Amygdala (tissue), 56 donors: ENCODE measurements at places on chromosomes 1 and 21.

DNA sequence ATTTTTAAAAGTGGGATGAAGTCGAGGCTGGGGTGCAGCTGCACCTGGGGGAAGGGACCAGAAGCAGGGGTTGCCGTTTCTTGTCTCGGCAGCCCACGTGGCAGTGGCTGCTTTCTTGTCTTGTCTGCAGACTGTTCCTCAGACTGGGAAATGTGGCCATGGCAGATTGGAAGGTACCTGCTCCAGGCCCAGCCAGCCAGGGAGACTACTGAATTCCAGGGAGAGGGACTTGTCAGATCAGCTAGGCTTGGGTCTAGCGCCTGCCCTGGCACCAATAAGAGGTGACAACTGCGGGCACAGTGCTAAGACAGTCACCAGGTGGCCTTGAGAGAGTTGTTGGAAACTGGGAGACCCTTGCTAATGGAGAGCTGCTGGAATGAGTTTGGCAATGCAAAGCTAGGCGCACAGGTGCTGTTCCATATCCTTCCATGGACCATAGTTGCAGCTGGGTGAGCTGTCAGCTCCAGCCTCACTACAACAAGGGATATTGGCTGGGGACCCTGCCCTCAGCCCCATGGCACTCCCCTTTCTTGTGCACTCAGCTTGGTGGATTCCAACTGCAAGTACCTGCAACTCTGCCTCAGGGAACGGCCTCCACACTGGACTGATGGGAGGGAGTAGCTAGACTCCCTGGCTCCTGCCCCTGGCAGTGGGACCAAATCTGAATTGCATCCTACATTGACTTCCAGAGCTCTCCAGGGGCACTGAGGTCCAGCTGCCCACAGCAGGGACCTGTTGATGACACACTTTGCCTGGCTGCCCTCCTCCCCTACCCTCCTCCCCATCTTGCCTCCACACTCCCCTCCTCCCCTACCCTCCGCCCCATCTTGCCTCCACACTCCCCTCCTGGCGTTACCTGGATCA, 9.9 kb upstream of the IL22RA1 start:
- no peak for DNase-seq

GRCh38 chr1:188669728-188670382, 1807.8 kb downstream of the BRINP3 start:
- DNase-seq, result no peak

DNA sequence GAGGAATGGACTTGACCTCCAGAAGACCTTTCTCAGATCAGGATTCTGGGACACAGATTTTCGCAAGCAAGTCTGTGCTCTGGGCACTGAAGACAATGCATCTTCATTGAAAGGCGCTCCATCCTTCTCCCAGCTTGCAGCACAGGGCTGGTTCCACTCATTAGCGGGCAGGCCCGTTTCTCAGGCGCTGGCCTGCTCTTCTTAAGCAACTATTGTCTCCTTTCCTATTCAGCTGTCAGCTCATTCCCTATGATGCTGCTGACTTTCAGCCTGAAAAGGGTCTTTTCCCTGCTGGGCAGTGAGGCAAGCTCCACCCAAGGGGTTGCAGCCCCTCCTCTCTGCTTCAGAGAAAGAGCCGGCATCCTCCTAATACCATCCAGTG, 91.9 kb upstream of the PLXNA2 start:
- no peak for DNase-seq

DNA sequence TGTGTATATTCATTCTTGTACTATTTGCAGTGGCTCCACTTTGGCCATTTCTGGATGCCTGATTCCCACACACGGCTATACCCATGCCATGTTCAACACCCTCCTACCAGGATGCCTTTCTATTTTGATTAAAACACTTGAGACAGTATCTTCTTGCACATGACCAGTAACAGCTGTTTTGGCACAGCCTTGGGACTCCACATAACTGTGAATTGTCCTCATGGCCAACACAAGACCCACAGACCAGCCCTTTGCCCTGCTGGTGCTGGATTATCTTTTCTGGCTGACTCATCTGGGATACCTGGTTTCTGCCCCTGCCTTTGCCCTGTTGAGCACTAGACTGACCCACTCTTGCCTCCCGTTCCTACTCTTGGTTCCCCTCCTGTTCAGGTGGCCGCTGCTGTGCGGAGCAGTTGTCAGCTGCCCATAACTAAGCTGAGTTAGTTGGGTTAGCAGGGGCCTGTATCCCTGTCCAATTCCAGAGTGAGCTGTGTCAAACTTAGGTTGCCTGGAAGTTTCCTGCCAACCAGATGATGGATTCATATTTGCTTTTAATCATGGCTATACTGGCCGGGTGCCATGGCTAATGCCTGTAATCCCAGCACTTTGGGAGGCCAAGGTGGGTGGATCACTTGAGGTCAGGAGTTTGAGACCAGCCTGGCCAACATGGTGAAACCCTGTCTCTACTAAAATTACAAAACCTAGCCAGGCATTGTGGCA, 10.8 kb upstream of the EYA3 start:
- DNase-seq, result no peak

DNA sequence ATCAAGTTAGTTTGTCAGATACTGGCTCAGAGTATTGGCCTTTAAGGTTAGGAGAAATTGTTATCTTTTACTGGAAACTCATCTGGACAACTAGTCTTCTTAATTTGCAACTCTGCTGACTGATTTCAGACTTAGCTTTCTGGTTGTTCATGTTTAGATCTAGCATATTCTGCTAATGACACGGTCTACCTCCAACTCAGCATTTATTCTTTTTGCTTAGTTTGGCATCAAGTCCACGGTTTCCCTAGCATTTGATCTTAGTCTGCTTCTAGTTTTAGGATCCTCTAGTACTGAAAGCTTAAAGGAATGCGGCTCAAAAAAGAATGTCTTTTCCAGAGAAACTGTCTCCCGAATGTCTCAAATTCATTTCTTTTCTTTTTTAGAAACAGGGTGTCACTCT, 75.6 kb upstream of the SLFNL1 start:
- no peak for DNase-seq

DNA sequence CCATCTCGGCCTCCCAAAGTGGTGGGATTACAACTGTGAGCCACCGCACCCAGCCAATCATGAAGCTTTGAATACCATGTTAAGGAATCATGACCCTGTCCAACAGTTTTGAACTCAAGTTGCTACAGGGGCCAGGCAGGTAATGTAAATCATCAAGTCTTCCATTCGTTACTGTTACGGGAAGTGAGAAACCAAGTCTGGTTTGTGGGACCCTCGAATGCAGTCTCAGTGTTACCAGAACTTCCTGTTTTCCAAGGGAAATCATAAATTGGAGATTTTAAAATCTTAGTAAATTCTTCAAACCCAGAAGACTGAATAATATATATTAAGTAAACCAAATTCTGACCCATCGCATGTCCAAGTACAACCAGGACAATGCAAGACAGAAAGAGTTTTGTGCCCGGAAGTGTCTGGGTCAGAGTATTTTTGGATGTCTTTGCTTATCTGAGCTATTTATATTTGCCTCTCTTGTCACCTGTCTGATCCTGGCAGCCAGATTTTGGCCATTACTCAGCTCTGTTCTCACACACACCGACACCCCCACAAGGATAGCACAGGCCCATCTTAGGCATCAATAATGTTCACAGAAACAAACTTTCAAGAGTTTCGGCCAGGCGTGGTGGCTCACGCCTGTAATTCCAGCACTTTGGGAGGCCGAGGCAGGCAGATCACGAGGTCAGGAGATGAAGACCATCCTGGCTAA, 8.8 kb downstream of the ATP5IF1 start:
- DNase-seq, result no peak

DNA sequence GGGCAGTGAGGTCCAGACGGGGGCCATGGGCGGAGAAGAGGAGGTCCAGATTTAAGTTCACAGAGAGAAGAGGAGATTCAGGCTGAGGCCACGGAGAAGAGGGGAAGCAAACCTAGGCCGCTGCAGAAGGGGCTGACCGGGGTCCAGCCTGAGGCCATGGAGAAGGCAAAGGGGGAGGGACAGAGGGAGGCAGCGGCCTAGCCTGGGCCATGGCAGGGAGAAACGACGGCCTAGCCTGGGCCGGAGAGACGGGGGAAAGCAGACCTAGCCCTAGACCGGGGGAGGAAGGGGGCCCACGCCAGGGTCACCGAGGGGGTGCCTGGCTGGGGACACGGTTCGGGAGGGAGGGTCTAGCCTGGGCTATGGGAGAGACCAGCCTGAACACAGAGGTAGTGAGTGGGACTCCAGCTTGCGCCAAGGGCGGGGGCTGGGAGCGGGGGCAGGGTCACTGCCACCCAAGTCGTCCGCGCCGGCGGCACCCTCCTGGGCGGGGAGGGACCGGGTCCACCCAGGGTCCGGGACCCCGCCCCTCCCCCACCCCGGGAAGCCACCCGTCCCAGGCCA, 459 bp downstream of the CAPZB start:
- no peak for DNase-seq

- DNase-seq, result no peak
Measured at GRCh38 chr1:58982259-58982998, 198.6 kb upstream of the JUN start.

GRCh38 chr1:9894115-9894514, 16.0 kb downstream of the CTNNBIP1 start:
- no peak for DNase-seq

DNA sequence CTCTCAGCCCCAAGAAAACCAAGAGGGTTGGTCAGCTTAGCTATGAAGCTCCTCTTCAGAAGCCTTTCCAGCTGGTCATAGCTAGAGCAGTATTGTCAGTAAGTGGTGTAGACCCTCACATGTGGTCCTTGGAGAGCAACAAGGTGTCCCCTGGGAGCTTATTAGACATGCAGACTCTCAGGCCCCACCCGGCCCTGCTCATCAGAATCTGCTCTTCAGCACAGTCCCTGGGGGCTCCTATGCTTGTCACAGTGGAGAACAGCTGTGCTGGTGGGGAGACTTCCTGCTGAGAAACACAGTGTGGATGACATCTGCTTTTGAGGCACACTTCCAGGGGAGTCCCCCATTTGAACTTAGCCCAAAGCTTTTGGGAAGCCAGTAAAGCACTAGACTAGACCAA, 21.9 kb upstream of the NEK2 start:
- no peak for DNase-seq

- no peak for DNase-seq
Measured at GRCh38 chr1:201537028-201537427, 1.9 kb upstream of the NAV1 start.

DNA sequence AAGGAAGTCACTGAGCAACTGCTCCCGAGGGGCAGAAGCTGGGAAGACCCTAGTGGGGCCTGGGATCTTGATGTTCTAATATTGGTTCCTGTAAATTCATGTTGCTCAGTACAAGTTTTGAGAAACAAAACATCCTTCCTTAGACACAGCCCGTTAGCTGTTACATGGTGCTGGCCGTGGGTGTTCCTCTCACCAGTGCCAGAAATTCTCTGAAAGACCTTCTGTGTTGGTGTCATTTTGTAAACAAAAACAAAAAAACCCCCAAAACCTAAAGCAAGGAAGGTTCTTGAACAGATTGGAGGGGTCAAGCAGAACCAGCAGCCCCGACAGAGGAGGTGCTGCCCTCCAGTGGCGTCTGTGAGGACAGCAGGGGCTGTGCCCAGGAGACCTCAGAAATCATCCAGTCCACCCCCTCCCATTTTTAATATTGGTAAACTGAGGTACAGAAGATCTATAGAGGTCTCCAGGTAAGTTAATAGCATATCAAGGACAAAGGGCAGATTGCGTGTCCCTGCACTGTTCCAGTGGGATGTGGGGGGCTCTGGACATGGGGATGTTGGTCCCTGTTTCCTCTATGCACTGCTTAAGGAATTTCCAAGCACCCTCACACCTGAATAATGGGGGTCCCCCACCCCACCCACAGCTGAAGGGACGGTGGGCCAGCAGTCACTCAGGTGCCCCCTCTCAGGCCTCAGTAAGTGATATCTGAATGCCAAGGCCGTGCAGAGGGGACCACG, 38.2 kb downstream of the SLC2A7 start:
- DNase-seq, result peak; percentile 63

- no peak for DNase-seq
Measured at GRCh38 chr1:157139052-157139715, 989 bp upstream of the ETV3 start.

DNA sequence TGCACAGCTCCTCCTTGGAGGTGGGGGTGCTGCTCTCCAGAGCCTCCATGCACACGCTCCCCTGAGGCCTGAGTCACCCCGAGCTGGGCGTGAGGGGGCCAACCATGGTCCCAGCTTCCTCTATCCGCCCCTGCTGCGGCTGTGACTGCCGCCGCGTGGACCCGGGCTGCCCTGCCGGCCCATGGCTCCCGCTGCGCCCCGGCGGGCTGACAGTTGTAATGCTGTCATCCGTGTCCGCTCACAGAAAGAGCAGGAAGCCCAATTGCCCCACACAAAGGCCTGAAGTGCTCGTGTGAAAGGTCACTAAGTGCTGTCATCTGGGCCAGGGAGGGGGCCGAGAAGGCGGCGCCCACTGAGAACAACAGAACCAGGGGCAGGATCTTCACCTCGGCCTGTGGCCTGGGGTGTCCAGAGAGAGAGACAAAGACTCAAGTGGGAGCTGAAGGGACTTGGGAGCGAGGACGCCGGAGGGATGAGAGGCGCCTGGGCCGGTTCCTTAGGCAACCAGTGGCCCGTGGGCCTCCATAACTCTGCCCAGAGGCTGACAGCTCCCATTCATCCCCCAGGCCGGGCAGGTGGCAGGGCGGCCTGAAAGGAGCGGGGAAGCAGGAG, 31.5 kb downstream of the OLIG1 start:
- DNase-seq, result no peak

- DNase-seq, result no peak
Measured at GRCh38 chr1:3270403-3271245, 183.8 kb upstream of the ARHGEF16 start.

- no peak for DNase-seq
Measured at GRCh38 chr1:161763522-161764098, 2.5 kb upstream of the ATF6 start.

DNA sequence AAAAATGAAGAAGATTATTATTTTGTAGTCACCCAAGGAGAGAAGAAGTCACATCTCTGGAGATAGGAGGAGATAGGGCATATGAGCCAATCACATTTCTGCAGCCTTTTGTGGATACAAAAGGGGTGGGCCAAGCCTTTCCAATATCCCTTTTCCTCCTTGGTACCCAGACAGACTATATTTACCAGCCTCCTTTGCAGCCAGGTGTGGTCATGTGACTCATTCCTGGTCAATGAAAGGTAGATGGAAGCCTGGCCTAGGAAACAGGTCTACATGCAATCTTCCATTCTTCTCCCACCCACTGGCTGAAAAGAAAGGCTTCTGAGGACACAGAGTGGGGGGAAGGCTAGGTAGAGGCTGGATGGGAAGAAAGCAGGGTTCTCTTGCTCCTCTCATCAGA, 58.1 kb upstream of the ERG start:
- DNase-seq, result no peak

DNA sequence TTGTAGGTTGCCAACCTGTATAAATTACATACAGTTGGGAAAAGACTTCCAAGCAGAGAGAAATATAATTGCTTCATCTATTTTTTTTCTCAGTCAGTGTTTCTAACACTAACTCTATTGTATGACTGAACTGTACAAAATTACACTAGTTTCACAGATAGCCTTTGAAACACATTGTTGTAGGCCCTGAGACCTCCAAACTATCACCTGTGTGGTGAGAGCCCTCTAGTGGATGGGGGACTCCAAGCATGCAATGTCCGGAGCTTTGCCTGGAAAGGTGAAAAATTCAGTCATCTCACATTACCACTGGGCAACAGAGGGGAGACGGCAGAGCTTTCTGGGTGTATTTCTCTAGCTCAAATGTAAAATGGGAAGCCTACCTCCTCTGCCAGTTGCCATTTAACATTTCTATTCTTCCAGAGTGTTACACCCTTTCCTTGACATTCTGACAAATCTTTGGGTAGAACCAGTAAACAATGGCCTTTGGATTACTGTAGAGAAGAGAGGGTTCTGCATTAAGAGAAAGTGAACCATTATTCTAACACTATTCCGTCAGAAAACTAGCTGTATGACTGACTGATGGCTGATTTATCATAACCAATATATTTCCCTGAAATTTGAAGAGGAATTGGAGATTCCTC, 212.2 kb downstream of the LYPLAL1 start:
- DNase-seq, result no peak
